IMR-90 (cell line): ENCODE measurements at places on chromosomes 5 and 9. TPM values are rescaled to one million over a fixed set of nuclear protein-coding genes. Genes with fewer than 3 reads are reported as not detected.
A peak's percentile ranks its signal among the peaks of the same experiment; 100 is the strongest.

KCNV2 gene
- not detected in 2 replicates for total RNA-seq

SPINK7 gene
- total RNA-seq, result not detected in 2 replicates

RNF183 gene
- not detected in 2 replicates for total RNA-seq

GRCh38 chr9:100352201-100352726, 478 bp downstream of the TEX10 start:
- H3K4me3 ChIP-seq, result peak overlapping the region; percentile 96
- H3K27ac ChIP-seq, result peak overlapping the region; percentile 76
- H3K27me3 ChIP-seq, result no peaks in the 10 kb centered on the region
- no peaks in the 10 kb centered on the region for H3K36me3 ChIP-seq

GRCh38 chr5:108345541-108346171, 36.2 kb downstream of the FBXL17 start:
- no peak overlapping the region for H3K4me3 ChIP-seq
- H3K27me3 ChIP-seq, result no peaks in the 10 kb centered on the region
- no peaks in the 10 kb centered on the region for H3K4me1 ChIP-seq

DNA sequence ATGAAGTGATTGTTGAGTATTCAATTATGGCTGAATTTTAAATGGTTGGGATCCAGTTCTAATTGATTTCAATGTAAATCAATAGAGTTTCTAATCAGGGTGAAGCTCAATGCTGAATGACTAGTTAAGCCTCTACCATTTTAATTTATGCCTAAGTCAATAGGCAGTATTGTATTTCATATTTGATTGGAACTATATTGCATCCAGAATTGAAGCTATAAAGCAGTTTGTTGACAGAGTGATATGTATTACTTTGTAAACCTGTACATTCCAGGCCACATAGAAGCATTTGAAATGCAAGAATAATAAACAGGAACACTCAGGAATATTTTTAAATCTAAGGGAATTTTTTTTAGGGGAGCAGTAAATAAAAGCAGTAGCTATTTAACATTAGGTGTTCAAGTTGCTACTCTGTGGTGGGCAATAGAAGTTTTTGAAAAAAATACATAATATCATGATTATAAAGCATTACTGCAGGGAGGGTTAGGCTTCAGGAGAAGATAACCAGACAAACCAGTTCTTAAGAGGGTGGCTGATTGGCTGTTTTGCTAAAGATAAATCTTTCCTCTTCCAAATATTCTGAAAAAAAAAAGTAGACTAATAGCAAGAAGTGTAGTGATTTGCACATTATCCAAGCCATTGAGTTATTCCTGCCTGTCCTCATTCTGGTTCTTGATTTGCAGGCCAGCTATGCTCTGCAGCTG, 492.0 kb upstream of the MEF2C start:
- H3K36me3 ChIP-seq, result no peaks in the 10 kb centered on the region
- H3K27ac ChIP-seq, result no peak overlapping the region
- peaks cover 2% of the 10 kb centered on the region; the same call in 1 of the 2 replicates for H3K27me3 ChIP-seq
- H3K4me3 ChIP-seq, result no peak overlapping the region
- no peak for DNase-seq
- H3K4me1 ChIP-seq, result no peaks in the 10 kb centered on the region

GRCh38 chr9:128201441-128202369, 1.5 kb upstream of the DNM1 start:
- H3K27me3 ChIP-seq, result no peaks in the 10 kb centered on the region
- H3K36me3 ChIP-seq, result no peaks in the 10 kb centered on the region
- H3K4me1 ChIP-seq, result no peaks in the 10 kb centered on the region; the same call in 1 of the 2 replicates
- no peak overlapping the region for H3K27ac ChIP-seq
- H3K4me3 ChIP-seq, result no peak overlapping the region

DNA sequence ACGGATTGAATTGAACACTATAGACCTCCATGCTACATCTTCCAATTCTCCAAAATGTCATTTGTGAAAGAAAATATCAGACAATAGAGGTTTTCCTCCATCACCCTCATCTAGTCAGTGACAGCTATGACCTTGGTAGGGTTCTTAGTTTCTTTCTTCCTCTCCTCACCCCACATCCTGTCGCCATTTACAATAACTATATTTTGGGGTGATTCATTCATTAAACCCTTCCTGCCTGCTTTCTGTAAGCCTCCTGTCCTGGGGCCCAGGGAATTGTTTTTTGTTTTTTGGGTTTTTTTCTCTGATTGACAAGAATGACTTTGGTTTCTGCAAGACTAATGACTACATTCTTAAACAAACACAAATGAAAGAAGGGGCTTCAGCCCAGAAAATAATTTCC, 82.6 kb downstream of the PRELID2 start:
- no peak for DNase-seq
- no peaks in the 10 kb centered on the region for H3K36me3 ChIP-seq
- 0 out of 2 replicates have a peak, but pooled peaks cover 4% of the 10 kb centered on the region for H3K4me1 ChIP-seq
- H3K4me3 ChIP-seq, result no peak overlapping the region
- no peak overlapping the region for H3K27ac ChIP-seq

DNA sequence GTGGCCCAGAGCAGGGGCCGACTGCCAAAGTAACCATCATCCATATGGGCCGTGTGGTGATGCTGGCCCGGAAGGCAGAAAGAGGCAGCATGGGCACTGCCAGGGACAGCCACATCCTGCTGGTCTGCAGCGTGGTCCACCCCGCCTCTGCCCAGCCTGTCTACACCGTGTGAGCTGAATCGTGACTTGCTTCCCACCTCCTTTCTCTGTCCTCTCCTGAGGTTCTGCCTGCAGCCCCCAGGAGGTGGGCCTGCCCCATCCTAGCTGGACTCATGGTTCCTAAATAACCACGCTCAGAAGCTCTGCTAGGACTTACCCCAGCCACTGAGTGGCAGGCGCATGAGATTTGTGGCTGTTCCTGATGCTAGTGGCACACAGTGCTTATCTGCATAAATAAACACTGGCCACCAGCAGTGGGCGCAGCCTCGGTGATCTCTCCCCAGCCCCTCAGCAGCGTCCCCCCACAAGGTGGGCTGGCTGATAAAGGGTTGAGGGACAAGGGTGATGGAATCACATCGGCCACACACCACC, 22.6 kb upstream of the SUSD3 start:
- no peaks in the 10 kb centered on the region for H3K36me3 ChIP-seq
- no peak for DNase-seq
- H3K27me3 ChIP-seq, result peaks cover 24% of the 10 kb centered on the region
- no peaks in the 10 kb centered on the region for H3K4me1 ChIP-seq
- H3K4me3 ChIP-seq, result no peak overlapping the region

GRCh38 chr5:158492136-158492535, 607.6 kb downstream of the EBF1 start:
- no peaks in the 10 kb centered on the region for H3K36me3 ChIP-seq
- no peaks in the 10 kb centered on the region for H3K4me1 ChIP-seq
- no peaks in the 10 kb centered on the region for H3K27me3 ChIP-seq
- DNase-seq, result no peak
- no peak overlapping the region for H3K4me3 ChIP-seq
